M059J (cell line): ENCODE measurements at places on chromosomes 16 and 17.
A peak's percentile ranks its signal among the peaks of the same experiment; 100 is the strongest.

GRCh38 chr17:47278561-47278960, 24.9 kb downstream of the ITGB3 start:
- peak; percentile 53 for DNase-seq

DNA sequence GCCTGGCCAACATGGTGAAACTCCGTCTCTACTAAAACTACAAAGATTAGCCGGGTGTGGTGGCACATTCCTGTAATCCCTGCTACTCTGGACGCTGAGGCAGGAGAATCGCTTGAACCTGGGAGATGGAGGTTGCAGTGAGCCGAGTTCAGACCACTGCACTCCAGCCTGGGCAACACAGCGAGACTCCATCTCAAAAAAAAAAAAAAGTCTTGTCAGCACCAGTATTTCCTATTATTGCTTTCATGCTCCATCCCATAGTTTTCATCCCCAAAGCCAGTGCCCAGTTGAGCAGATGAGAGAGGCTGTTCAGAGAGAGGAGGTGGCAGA, 58.4 kb downstream of the WDR45B start:
- DNase-seq = no peak

- no peak for DNase-seq
These were observed 57.2 kb upstream of the CACNG3 start for GRCh38 chr16:24198807-24199533.

DNA sequence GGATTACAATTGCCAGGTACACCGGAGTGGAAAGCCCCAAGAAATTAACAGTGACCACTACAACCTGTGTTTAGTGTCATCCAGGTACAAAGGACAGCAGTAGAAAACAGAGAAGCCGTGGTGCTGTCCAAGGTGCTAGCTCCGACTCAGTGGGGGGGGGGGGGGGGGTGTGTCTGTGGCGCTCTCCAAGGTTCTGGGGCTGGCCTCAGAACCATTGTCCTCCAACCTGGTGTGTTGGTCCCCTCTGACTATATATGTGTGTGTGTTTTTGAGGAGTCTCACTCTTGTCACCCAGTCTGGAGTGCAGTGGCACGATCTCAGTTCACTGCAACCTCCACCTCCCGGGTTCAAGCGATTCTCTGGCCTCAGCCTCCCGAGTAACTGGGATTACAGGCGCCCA, 5.8 kb upstream of the ZNF23 start:
- DNase-seq = peak; percentile 41

- DNase-seq = peak; percentile 64
These were observed 18.8 kb downstream of the NCBP3 start for GRCh38 chr17:3827124-3827773.

DNA sequence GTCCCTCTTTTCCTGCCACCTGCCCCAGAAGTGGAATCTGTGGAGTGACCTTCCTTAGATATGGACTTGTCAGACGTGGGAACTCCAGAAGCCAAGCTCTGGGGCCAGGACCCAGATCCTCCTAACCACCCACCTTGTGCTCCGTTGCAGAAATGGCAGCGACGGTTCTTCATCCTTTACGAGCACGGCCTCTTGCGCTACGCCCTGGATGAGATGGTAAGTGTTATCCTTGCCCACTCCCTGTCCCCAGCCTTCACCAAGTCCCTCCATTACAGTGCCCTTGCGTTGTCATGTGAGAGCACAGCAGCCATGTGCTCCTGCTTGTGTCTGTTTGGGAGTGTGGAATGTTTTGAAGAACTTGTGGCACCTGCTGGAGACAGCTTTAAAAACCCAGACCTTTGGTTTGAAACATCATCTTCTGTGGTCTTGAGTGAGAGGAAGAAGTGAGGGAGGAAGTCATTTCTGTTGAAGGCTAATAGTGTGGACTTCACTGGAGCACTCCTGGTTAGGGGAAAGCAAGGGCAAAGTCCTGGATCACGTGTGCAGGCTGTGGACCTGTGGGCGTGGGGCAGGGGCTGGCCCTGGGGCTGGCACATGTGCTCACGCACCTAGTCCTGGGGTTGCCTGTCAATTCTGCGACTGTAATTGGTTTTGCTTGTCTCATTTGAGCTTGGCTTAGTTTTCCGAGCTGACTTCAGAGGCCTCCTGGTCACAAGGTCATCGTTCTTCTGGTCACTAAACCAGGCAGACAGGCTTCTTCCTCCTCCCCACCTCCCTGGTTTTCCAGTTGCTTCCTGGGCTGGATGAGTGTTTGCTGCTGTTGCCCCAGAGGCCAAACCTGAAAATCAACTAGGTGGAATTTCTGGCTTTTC, 35.8 kb downstream of the MPRIP start:
- no peak for DNase-seq

DNA sequence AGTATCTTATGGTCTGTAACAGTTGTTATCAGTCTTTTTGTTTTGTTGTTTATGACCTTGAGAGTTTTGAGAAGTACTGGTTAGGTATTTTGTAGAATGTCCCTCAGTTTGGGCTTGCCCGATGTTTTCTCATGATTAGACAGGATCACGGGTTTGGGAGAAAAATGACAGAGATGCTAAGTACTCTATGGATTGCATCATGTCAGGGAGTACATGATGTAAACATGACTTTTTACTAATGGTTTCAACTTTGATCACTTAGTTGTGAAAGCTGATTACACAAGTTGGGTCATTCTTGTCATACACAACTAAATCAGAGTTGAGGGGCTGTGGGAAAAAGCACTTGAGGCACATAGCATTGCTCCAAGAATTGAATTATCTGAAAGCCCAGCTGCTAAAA, 94.7 kb upstream of the SIAH1 start:
- no peak for DNase-seq

GRCh38 chr17:66950886-66951604, 13.5 kb upstream of the CACNG4 start:
- DNase-seq = peak; percentile 49

GRCh38 chr17:5069724-5070123, 8.5 kb upstream of the ZFP3 start:
- DNase-seq = peak; percentile 34

DNA sequence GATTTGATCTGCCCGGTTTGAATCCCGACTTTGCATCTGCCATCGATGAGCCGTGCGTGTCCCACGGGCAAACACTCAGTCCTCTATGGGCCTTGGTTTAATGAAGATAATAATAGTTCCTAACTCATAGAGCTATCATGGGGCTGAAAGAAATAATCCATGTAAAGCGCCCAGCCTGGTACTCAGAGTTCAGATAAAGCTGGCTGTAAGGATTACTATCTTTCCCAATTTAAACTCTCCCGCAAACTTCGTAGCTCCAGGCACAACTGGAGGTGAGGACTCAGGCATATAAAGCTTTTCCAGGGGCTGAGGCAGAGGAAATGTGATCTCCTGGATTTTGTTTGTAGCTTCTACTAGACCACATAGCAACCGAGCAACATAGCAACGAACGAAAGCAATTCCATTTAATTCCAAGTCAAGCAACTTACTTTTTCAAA, 16.3 kb downstream of the ALOX15 start:
- peak; percentile 70 for DNase-seq

- DNase-seq = no peak
These were observed 15.9 kb downstream of the RAB5C start for GRCh38 chr17:42138749-42139492.

DNA sequence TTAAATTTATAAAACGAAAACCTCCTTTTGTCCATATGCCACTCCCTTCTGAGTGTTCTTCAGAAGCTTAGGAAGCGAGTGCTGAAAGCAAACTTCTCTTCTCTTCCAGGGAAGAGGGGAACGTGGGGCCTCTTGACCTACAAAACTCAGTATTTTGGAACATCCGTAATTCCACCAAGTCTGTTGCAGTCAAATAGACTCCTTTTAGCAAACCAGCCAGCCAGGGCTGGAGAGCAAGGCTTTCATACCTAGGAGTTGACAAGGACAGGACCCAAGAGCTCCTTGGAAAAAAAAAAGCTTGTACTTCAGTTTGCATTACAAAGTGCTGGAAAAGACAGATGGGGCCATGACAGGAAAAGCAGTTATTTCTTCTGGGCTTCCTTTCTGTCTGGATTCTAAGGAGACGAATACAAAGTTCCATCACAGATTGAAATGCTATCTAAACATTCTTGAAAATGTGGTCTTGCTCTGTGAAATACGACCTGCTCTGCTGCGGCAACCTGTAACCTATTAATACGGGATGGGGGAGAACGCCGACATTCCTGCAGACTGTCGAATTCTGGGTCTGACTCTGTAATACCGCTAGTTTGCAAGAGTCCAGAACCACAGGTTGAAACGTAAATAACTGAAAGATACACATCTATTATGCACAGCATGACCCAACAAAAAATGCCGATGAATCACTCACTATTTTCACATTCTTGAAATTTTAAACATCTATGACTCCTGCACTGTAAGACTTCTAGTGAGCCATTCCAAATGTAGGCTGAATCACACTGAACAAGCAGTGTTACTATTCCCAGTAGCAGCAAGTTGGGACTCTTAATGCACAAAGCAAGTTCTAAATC, 20.6 kb downstream of the VPS53 start:
- peak; percentile 98 for DNase-seq

- DNase-seq = no peak
These were observed 11.1 kb downstream of the TSC2 start for GRCh38 chr16:2058872-2059271.

- peak; percentile 69 for DNase-seq
These were observed 9.6 kb downstream of the CA10 start for GRCh38 chr17:52148969-52149351.

- peak; percentile 93 for DNase-seq
These were observed 49.3 kb downstream of the CMIP start for GRCh38 chr16:81493755-81494433.

DNA sequence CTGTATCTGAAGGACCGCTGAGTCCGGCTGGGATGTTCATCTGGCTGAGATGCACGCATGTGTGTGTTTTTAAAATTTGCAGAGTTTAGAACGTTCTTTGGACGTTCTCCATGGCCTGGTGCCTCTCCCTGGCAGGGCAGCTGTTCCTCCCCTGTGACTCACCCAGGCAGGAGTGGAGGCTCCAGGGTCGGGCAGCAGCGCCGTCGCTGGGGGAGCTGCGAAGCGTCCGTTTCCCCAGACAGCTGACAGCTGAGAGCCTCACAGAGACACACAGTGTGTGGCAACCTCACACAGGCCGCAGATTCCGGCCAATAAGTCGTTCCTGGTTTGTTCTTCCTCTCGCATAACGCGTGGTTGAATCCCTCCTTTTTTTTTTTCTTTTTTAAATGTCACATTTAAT, 80.6 kb downstream of the OR1D5 start:
- DNase-seq = peak; percentile 83

- peak; percentile 25 for DNase-seq
These were observed 13.1 kb downstream of the RAPGEFL1 start for GRCh38 chr17:40190197-40191021.

DNA sequence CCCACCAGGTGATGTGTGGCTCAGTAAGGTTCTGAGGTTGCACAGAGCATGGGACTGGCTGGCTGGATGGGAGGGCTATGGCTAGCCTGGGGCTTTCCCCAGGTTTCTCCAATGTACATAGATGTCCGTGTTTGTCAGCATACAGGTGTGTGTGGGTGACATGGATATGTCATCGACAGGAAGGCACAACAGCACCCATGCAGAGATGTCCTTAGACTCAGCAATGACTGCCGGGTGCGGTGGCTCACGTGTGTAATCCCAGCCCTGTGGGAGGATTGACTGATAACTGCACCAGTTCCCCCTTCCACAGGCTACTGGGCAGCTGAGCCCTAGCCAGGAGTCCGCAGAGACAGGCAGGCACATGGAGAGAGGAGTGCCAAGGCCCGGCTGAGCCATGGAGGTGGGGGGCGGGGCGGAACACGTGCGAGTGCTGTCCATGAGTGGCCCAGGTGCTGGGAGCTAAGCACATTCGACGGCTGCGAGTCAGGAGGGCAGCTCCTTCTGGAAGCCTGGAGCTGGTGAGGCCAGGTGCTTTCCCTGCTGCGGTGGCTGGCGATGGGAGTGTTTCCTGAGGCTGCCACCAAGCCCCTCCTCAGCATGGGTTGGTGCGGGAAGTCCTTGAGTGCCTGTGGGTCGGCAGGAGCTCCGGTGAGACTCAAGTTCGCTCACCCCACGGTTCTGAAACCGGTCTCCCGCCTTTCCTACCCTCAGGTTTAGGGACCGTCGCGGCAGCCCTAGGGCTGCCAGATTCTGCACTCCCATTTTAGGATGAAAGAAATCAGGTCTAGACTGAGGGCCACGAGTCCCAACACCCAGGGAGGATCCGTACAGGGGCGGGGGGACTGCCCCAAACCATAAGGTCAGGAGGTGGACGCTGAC, 858 bp upstream of the ASPSCR1 start:
- DNase-seq = peak; percentile 34

DNA sequence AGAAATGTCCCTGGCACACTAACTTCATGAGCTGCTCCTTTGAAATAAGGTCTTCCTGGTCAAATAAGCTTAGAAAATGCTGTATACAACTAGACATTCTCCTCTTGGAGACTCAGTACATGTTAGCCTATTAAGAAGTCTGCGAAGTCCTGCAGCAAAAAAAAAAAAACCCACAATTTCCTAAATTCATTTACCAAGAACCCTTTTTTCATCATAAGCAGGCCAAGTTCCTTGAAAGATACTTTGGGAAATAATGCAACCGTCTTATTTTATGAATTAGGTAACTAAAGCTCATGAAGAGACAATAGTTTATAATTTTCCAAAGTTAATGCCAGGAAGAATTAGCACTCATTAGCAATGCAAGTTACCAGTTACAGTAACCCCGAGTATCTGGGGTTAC, 49.0 kb upstream of the HAS3 start:
- no peak for DNase-seq

GRCh38 chr16:4698321-4699045, 5.1 kb downstream of the NUDT16L1 start:
- no peak for DNase-seq

DNA sequence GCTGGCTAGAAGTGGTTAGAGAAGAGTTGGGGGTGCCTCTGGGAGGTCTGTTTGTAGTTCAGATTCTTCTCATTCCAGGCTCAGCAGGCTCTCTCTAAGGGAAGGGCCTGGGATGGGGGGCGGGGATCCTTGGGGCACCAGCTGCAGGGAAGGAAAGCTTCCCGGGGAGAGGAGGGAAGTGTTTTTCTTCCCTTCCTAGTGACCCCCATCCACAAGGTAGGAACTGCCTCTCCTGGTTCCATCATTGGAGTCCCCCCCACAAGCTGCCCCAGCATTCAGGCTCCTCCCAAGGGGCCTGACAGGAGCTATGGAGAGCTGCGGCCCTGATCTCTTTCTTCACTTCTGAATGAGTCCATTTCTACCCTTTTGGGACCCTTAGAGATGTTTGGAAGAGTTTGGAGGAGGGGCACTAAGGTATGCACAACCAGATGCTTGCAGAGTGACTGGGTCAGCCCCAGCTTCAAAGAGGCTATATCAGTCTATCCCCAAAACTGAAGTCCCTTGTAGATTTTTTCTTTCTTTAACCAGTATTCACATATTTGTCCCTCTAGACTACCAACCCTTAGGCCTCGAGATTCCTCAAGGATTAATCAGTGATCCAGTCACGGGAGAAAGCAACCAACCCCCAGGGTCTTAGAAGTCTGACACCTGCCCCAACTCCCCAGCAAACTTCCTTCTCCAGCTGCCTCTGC, 13.9 kb upstream of the FZD2 start:
- DNase-seq = peak; percentile 99

- no peak for DNase-seq
These were observed 72.3 kb downstream of the GP2 start for GRCh38 chr16:20255002-20255401.
